ENCODE measurements at places on chromosomes 3 and 15.
A peak's percentile ranks its signal among the peaks of the same experiment; 100 is the strongest.

GRCh38 chr15:51135276-51135675 lies 40.6 kb upstream of the TNFAIP8L3 start:
- H3K4me3 ChIP-seq: no peak overlapping the region
- no peaks in the 10 kb centered on the region for H3K36me3 ChIP-seq
- no peak overlapping the region for H3K27ac ChIP-seq
- H3K27me3 ChIP-seq: no peaks in the 10 kb centered on the region
- DNase-seq: no peak
- H3K4me1 ChIP-seq: no peaks in the 10 kb centered on the region

DNA sequence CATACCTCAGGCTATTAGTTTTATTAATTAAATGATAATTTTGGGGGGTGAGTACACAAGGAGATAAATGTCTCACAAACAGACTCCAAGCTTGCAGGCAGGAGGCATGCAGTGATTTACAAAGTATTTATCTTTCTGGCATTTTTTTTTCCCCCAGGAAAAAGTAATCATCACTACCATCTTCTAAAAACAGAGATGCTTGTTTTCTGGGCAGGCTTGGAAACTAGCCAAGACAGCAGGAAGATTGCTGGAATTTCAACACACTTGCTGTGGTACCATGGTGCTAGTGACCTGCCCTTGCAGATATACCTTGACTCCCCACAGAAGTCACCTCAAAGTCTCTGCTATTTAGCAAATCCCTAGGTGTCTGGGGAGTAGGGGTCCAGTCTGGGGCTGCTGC lies 732.8 kb upstream of the CFAP20DC start:
- no peak overlapping the region for H3K4me3 ChIP-seq
- DNase-seq: no peak
- H3K4me1 ChIP-seq: no peaks in the 10 kb centered on the region
- H3K27ac ChIP-seq: no peak overlapping the region
- no peaks in the 10 kb centered on the region for H3K36me3 ChIP-seq

DNA sequence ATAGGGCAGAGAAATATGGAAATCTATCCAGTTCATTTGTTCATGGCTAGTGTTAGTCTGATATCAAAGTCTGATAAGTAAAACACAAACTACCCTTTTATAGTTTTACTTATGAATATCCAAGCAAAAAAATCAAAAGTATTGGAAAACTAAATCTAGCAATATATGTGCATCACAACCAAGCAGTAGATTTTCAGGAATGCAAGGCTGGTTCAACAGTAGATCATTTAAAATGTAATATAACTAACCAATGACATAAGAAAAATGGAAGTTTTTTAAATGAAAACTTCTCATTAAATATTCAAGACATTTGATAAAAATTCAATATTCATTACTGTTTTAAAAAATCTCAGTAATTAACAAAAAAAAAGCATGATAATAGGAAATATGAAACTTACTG lies 12.8 kb upstream of the AQP9 start:
- DNase-seq: no peak
- no peak overlapping the region for H3K27ac ChIP-seq
- no peaks in the 10 kb centered on the region for H3K36me3 ChIP-seq
- H3K4me3 ChIP-seq: no peak overlapping the region
- H3K4me1 ChIP-seq: no peaks in the 10 kb centered on the region

DNA sequence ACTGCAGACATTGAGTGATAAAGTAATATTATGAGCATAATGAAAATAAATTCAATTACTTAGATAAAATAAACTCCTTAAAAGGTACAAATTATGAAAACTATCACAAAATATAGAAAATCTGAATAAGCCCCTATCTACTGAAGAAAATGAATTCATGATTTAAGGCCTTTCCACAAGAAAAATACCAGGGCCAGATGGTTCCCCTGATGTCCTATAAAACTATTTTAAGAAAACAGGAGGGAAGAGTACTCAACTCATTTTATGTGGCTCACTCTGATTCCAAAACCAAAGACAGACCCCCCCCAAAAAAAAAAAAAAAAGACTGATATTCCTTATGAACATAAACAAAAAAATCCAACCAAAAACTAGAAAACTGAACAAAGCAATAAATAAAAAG lies 59.9 kb downstream of the ADAM10 start:
- no peaks in the 10 kb centered on the region for H3K36me3 ChIP-seq
- no peak overlapping the region for H3K27ac ChIP-seq
- H3K4me3 ChIP-seq: no peak overlapping the region
- peaks cover 7% of the 10 kb centered on the region for H3K4me1 ChIP-seq
- no peak for DNase-seq
- H3K27me3 ChIP-seq: no peaks in the 10 kb centered on the region

- H3K4me1 ChIP-seq: no peaks in the 10 kb centered on the region
- no peak overlapping the region for H3K27ac ChIP-seq
- no peaks in the 10 kb centered on the region for H3K27me3 ChIP-seq
Measured at GRCh38 chr3:38474928-38475605, 21.1 kb upstream of the EXOG start.

GRCh38 chr15:51374131-51374530 lies 32.7 kb downstream of the GLDN start:
- no peaks in the 10 kb centered on the region for H3K4me1 ChIP-seq
- DNase-seq: no peak
- no peak overlapping the region for H3K27ac ChIP-seq

- H3K36me3 ChIP-seq: peaks cover 57% of the 10 kb centered on the region
- no peaks in the 10 kb centered on the region for H3K4me1 ChIP-seq
- H3K27ac ChIP-seq: no peak overlapping the region
- DNase-seq: no peak
- no peaks in the 10 kb centered on the region for H3K27me3 ChIP-seq
Measured at GRCh38 chr3:48926425-48927392, 8.1 kb downstream of the ARIH2 start.

DNA sequence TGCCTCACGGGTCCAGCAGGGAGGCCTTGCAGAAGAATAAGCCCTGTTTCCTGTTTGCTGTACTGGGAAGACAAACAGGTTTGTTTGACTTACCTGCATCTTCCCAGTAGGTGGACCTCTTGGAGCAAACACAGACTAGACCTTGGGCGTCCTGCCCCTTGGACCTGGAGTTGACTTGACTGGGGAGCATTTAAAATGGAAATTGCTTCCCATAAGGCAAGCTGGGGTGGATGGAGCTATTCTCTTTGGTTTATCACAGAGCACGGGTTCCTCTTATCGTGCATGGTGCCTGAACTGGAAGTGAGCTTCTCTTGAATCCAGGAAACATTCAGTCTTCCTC lies 151.4 kb downstream of the RPLP1 start:
- DNase-seq: peak; percentile 59
- H3K4me3 ChIP-seq: no peak overlapping the region
- no peak overlapping the region for H3K27ac ChIP-seq
- H3K27me3 ChIP-seq: no peaks in the 10 kb centered on the region
- no peaks in the 10 kb centered on the region for H3K4me1 ChIP-seq

DNA sequence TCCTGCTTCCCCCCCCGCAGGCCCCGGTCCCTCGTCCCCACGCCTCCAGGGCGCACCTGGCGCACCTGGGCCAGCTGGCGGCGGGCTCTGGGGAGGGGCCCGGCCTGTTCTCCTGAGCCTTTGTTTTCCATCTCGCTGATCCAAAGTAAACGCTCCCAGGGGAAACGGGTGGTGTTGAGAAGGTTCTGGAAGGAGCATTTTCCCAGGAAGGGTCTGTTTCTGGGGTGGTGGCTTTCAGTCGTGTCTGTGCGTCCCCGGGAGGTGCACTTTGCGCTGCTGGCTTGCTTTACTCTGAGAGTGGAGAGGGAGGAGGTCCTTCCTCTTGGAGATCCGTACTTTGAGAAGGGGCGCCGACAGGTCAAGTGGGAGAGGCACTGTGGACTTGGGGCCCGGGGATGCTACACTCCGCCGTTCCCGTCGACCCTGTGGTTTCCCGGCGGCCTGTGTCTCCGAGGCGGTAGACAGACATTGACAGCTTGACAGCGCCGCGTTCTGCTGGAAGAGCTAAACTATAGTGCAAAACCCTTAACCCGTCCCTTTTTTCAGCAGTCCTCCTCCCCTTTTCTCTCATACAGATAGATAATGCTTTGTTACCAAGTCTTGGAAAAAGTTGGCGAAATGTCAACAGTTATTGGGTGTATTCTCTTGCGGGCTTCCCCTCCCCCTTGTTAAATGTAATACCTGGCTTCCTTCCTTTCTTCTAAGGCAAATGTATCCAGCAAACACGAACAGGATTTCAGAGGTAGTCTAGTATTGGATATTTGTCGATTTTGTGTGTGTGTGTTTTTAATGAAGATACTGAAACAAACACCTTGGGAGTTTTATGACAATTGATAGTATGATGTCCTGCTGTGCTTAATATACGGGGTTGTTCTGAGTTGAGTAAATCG lies 6.5 kb downstream of the TPM1 start:
- DNase-seq: peak; percentile 74
- H3K4me3 ChIP-seq: peak overlapping the region; percentile 85
- peaks cover 54% of the 10 kb centered on the region for H3K4me1 ChIP-seq

GRCh38 chr3:161854232-161854771 lies 357.7 kb downstream of the OTOL1 start:
- H3K4me3 ChIP-seq: no peak overlapping the region
- no peaks in the 10 kb centered on the region for H3K36me3 ChIP-seq
- no peaks in the 10 kb centered on the region for H3K27me3 ChIP-seq

DNA sequence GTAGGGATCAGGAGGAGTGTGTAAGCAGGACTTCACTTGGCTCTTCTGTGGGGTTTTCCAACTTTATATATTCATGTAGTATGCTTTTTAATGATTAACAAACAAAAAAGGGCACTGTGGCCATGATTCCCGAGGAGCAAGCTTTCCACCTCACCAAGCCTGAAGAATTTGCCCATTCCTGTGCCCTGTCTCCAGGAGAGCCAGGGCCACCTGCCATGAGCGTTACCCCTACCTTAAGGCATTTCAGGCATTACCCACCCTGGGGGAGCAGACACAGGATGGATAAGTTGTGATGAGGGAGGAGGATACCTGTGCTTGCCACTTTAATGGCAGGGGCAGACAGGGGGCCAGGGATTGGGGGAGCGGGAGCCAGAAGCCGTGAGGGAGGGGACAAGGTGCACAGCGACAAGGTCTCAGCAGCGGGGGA lies 3.0 kb downstream of the TRPM1 start:
- H3K4me1 ChIP-seq: peaks cover 19% of the 10 kb centered on the region
- H3K27me3 ChIP-seq: no peaks in the 10 kb centered on the region
- DNase-seq: peak; percentile 37
- no peaks in the 10 kb centered on the region for H3K36me3 ChIP-seq

DNA sequence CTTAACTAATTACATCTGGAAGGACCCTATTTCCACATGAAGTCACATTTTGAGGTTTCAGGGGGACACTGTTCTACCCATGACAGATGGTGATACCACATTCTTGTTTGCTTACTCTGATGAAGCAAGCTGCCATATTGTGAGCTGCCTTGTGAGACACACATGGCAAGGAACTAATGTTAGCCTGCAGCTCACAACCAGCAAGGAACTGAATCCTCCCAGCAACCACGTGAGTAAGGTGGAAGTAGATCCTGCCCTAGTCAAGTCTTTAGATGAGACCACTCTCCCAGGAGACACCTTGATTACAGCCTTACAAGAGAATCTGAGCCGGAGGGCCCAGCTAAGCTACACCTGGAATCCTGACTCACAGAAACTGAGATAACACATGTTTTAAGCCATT lies 160.1 kb downstream of the PDE8A start:
- H3K4me3 ChIP-seq: no peak overlapping the region
- H3K4me1 ChIP-seq: no peaks in the 10 kb centered on the region
- no peak for DNase-seq
- H3K27ac ChIP-seq: no peak overlapping the region
- no peaks in the 10 kb centered on the region for H3K36me3 ChIP-seq
- no peaks in the 10 kb centered on the region for H3K27me3 ChIP-seq

DNA sequence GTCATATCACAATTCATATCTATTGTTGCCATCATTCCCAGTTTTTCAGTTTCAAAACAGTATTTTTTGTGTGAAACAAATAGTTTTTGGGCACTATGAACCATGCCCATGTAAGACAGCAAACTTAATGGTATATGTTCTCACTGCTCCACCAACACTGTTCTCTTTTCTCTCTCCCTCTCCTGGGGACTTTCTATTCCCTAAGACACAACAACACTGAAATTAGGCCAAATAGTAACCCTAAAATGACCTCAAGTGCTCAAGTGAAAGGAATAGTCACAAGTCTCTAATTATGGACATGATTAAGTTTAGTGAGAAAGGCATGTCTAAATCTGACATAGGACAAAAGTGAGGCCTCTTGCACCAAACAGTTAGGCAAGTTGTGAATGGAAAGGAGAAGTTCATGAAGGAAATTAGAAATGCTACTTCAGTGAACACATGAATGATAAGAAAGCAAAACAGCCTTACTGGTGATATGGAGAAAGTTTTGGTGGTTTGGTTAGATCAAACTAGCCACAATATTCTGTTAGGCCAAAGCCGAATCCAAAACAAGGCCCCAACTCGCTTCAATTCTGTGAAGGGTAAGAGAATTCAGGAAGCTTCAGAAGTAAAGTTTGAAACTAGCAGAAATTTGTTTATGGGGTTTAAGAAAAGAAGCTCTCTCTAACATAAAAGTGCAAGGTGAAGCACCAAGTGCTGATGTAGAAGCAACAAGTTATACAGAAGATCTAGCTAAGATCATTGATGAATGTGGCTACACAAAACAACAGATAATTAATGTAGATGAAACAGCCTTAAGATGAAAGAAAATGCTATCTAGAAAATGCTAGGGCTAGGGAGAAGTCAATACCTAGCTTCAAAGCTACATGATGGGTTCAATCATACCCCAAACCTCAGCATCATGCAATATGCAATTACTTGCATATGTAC lies 104.2 kb downstream of the CBLB start:
- H3K4me1 ChIP-seq: no peaks in the 10 kb centered on the region
- no peak for DNase-seq
- peaks cover 12% of the 10 kb centered on the region for H3K36me3 ChIP-seq
- no peak overlapping the region for H3K4me3 ChIP-seq
- no peak overlapping the region for H3K27ac ChIP-seq

- no peak for DNase-seq
- H3K36me3 ChIP-seq: no peaks in the 10 kb centered on the region
- no peak overlapping the region for H3K27ac ChIP-seq
- peaks cover 18% of the 10 kb centered on the region for H3K4me1 ChIP-seq
- H3K27me3 ChIP-seq: no peaks in the 10 kb centered on the region
Measured at GRCh38 chr3:149336925-149337324, 3.5 kb upstream of the TM4SF18 start.

DNA sequence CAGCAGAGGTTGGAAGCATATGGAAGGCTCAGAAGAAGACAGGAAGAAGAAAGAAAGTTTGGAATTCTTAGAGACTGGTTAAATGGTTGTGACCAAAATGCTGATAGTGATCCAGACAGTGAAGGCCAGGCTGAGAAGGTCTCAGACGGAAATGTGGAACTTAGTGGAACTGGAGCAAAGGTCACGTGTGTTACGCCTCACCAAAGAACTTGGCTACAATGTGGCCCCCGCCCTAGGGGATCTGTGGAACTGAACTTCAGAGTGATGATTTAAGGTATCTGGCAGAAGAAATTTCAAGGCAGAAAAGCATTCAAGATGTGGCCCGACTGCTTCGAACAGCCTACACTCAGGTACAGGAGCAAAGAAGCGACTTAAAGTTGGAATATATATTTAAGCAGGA lies 83.1 kb downstream of the MYO5A start:
- H3K4me3 ChIP-seq: no peak overlapping the region
- H3K27ac ChIP-seq: peak overlapping the region; percentile 73
- no peak for DNase-seq
- H3K27me3 ChIP-seq: no peaks in the 10 kb centered on the region

- no peak overlapping the region for H3K27ac ChIP-seq
- peaks cover 6% of the 10 kb centered on the region for H3K36me3 ChIP-seq
- H3K27me3 ChIP-seq: 0 out of 2 replicates have a peak, but pooled peaks cover 4% of the 10 kb centered on the region
- H3K4me3 ChIP-seq: no peak overlapping the region
Measured at GRCh38 chr15:89645680-89646079, 9.6 kb downstream of the KIF7 start.
